Ammon's horn (tissue), 1 donor: ENCODE measurements at places on chromosomes 3 and 15.

GRCh38 chr3:189573004-189573403 is 58.2 kb upstream of the TP63 start:
- no peak for DNase-seq

DNA sequence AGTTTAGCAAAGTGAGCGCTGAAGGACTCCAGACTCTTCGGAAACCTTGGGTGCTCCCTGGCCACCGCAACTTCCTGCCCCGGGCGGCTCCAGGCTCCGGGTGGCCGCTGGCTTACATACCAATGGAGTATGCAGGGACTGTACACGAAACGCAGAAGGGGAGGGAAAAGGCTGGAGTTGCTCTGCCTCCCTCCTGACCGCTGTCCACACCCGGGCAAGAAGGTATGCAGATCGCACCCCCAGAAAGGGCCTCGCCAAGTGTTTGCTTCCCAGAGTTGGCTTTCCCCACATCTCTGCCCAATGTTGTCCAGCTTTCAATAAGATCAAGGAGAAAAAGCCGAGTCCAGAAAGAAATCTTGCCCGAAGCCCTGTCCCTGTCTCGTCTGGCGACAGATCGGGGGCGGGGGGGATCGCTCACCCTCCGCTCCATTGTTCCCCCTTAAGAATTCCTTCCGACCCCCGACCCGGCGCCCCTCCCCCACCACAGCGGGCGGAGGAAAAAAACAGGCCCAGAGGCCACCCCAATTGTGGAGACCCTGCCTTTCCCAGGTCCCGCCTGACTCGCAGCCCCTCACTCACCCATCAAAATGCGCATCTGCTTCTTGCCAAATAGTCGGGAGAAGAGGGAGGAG is 533 bp downstream of the ARF4 start:
- peak; percentile 67 for DNase-seq

- DNase-seq = no peak
These were observed 21.1 kb downstream of the GCNT3 start for GRCh38 chr15:59632714-59633113.

DNA sequence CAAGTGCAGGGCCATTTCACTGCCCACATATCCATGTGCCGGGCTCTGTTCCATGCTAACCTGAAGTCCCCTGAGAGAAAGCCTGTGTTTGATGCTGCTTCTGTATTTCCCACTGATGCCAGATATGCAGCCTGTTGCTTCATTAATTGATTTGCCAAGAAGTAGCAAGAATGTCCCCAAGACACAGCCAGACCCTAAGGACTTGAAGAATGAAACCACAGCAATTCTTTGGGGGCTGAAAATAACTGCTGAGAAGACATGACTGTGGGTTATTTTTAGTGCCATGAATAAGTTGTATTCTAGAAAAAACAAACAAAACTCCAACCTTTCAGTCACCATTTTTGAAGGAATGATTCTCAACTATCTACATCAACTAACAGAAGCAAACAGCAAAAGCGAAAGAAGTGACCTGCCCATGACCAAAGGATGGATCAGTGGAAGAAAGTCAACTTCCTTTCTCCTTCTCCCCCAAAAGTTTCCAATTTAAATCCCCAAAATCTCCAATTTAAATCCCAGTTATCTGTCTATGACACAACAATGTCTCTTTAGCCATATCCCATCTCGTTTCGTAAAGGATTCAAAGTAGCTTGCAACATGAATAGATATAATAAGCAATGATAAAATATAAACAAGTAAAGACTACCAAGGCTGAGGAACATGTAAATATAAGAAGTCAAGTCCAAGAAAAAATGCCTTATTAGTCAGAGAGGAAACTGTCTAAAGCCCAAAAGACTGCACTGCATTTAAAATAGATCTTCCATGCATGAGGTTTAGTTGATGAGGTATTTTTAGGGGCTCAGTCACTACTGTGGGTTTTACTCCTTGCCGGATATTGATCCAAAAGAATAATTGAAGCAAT is 226.8 kb downstream of the DTWD1 start:
- no peak for DNase-seq

DNA sequence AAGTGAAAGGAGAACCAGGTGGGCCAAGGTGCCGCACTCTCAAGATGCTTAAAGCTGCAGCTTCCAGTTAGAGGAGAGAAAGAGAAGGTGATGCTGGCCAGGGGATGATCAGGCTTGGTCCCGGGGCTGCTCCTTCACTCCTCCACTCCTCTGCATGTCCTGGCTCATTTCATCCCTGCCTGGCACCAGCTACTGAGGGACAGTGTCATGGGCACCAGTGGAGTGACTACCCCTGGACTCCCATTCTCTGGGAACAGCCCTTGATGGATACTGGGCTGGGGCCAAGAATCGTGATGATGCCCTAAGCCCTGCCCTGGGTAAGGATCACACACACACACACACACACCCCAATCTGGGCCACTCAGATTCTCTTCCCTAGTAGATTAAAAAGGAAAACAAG is 243.7 kb downstream of the UACA start:
- no peak for DNase-seq

DNA sequence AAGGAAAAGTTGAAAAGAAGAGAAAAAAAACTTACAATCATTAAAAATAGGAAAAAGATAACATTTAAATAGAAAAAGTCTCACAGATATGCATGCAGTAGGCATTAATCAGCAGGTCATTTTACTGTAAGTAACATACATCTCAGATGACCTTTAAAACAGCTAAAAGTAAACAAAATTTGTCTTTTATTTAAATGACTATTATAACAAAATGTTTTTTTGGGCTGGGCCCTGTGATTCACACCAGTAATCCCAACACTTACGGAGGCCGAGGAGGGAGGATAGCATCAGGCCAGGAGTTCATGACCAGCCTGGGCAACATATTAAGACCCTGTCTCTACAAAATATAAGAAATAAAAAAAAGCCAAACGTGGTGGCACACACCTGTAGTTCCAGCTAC is 14.7 kb downstream of the IQGAP1 start:
- no peak for DNase-seq

DNA sequence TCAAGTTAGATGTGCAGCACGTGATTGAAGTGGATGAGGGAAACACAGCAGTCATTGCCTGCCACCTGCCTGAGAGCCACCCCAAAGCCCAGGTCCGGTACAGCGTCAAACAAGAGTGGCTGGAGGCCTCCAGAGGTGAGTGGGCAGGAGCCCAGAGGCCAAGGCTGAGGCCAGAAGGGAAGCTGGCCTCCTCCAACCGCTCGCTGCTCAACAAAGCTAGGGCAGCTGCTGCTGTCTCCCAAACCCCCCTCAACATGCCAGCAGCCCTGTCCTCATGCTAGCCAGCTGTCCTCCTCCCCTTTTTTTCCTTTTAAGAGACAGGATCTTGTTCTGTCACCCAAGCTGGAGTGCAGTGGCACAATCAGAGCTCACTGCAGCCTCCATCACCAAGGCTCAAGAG is 57.0 kb downstream of the BOC start:
- no peak for DNase-seq

DNA sequence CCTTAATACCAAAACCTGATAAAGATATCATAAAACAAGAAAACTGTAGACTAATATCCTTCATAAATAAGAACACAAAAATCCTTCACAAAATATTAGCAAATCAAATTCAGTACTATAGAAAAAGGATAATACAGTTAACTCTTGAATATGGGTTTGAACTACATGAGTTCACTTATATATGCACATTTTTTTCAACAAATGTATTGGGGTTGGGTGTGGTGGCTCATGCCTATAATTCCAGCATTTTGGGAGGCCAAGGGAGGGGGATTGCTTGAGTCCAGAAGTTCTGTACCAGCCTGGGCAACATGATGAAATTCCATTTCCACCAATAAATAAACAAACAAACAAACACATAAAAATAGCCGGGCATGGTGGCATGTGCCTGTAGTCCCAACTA is 39.2 kb downstream of the GOLGB1 start:
- DNase-seq = no peak
